ENCODE measurements at places on chromosomes 5 and 9.

DNA sequence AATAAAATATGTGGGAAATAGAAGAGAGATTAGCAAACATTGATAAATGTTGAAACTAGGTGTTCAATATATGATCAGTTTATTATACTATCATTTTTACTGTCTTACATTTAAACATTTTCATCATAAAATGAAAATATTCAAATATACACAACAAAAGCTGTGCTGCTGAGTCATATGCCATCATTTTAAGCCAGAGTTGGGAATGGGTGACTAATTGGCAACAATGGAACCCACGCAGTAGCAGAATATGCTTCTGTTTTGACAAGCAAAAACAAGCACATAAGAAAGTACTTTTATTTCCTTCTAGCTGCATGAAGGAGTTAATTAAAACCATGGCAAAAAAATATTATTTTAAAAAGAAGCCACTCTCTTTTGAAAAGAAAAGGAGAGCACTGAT lies 340.0 kb upstream of the EDIL3 start:
- no peak for DNase-seq

DNA sequence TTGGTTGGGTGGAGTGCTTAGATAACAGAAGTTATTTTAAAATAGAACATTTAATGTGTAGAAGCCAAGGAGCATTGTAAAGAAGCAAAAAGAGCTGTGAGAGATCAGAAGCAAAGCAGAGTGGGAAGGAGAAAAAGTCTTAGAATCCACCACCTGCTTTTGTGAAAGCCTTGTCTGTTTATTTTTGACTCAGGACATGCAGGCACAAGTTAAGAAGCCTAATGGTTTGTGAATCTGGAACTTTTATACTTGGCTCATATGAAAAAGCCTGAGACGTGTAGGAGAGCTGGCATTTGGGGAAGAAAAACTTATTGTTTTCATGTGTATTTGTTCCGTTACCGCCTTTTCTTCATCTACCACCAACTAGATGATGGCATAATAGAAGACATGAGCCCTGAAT lies 38.5 kb upstream of the ITGA2 start:
- no peak for DNase-seq

DNA sequence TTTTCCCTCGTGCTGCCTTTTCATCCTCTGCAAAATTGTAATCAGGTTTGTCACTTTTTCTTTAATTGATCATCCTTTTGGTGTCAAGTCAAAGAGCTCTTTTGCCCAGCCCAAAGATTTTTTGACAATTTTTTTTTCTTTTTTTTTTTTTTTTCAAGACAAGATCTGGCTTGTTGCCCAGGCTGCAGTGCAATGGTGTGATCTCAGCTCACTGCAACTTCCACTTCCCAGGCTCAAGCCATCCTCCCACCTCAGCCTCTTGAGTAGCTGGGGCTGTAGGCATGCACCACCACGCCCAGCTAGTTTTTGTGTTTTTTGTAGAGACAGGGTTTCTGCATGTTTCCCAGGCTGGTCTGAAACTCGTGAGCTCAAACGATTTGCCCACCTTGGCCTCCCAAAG lies 36.7 kb downstream of the CDK7 start:
- no peak for DNase-seq

GRCh38 chr5:179258922-179259730 lies 86.1 kb downstream of the ADAMTS2 start:
- no peak for DNase-seq

- no peak for DNase-seq
Observed at GRCh38 chr5:81125959-81126358, 107.2 kb upstream of the CKMT2 start.

- DNase-seq, result no peak
Observed at GRCh38 chr5:178994580-178995340, at the start of gene GRM6. Gene GRM6 (minus strand): TSS chr5:178995320. CDS start chr5:178994944, 376 bp downstream.
